Foreskin keratinocyte (primary cell): ENCODE measurements at places on chromosomes 16 and 17. TPM values are rescaled to one million over a fixed set of nuclear protein-coding genes. Genes with fewer than 3 reads are reported as not detected.
A peak's percentile ranks its signal among the peaks of the same experiment; 100 is the strongest.

EPX gene
- total RNA-seq, result not detected in 2 replicates

- no peak for DNase-seq
These were observed 214.2 kb downstream of the STX8 start for GRCh38 chr17:9361188-9361955.

GRCh38 chr17:64083563-64084085 is 46.3 kb downstream of the ERN1 start:
- DNase-seq, result no peak

DNA sequence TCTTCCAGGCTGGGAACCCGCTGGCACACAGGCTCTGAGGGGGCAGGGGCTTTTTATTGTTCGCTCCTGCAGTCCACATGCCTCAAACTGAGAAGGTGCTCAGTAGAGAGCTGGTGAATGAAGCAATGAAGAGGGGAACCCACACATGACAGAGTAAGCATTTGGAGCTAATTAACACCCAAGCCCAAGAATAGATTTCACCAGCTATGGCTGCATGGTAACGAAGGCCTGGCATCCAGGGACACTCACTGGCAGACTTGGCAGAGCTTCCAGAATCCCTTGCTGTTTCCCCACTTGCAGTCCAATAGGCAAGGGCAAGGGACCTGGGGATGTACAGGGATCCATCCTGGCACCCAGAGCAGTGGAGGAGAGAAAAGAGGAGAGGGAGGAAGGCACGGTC is 12.2 kb downstream of the FLOT2 start:
- no peak for DNase-seq

DNA sequence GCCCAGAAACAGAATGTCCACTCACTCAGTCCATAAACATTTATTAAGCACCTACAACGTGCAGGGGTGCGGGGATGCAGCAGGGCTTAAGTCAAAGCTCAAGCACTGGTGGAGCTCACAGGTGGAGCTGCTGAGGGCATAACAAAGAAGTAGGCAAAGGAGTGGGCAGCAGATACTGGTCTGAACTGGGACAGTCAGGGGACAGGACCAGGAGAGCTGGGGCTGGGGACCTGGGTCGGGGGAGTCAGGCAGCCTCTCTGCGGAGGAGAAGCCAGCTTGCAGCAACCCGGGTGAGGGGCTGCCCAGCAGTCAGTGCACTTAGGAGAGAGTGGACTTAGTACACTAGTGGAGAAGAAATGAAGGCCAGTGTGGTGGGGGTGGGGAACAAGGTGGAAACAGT is 10.0 kb upstream of the TNFRSF13B start:
- DNase-seq, result no peak

USP36 gene
- total RNA-seq, result 30.6 and 31.4 TPM in 2 replicates

MYO15A gene
- total RNA-seq, result 0.32 and 0.37 TPM in 2 replicates

DNA sequence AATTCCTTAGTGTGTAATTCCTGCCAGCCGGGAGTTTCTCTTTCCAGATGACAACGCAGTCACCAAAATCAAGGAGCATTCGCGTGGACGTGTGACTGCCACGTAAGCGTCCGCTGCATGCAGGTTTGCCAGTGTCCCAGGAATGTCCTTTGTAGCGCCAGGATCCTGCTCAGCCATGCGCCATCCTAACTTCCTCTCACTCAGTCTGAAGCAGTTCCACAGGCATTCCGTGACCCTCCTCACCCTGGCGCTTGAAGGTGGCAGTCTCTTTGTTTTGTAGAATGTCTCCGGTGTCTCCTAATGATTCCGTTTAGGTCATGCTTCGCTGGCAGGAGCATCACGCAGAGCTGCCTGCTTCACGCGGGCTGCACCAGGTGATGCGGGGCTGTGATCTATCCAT is 88.6 kb downstream of the RPTOR start:
- no peak for DNase-seq

DNA sequence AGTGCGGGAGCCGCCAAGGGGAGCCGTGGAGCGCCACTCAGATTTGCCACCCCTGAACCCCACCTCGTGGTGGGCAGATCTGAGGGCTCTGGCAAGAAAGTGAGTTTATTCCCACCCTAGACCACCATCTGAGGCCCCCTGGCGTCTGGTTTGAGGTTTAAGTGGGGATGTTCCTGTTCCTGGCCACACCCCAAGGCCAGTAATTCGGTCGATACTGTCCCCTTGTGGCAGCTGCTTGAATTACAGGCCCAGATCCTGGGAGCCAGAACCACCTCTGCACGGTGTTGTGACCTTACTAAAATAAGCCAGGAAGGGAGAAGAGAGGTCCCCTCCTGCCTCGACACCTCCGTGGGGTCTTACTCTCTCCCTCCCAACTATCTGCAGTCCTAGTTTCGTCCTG is 3.3 kb upstream of the LAT start:
- no peak for DNase-seq

DNA sequence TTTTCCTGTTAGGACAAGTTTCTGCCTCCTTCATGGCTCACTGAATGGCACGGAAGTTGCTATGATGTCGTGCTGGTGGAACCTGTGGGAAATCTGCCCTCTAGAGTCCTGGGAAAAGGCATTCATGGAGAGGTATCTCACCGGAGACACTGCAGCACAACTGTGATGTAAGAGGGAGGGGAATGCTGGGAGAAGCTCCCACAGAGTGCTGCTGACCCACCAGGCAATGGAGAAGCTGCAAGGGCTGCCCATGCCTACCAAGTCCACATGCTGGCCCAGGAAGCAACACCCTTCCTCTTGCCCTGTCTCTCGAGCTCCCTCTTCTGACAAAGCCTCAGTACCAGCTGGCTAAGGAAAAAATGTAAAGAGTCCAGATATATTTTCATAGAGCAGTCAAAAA is 45.2 kb upstream of the SLC5A11 start:
- DNase-seq, result peak; percentile 81

ZNF385C gene
- total RNA-seq, result 0.04 TPM in 1 of 2 replicates, not detected in the other

- no peak for DNase-seq
These were observed 24.8 kb downstream of the KLHDC4 start for GRCh38 chr16:87740909-87741424.

METTL23 gene
- total RNA-seq, result 28.7 and 29.3 TPM in 2 replicates

FOXC2 gene
- not detected in 2 replicates for total RNA-seq

DNA sequence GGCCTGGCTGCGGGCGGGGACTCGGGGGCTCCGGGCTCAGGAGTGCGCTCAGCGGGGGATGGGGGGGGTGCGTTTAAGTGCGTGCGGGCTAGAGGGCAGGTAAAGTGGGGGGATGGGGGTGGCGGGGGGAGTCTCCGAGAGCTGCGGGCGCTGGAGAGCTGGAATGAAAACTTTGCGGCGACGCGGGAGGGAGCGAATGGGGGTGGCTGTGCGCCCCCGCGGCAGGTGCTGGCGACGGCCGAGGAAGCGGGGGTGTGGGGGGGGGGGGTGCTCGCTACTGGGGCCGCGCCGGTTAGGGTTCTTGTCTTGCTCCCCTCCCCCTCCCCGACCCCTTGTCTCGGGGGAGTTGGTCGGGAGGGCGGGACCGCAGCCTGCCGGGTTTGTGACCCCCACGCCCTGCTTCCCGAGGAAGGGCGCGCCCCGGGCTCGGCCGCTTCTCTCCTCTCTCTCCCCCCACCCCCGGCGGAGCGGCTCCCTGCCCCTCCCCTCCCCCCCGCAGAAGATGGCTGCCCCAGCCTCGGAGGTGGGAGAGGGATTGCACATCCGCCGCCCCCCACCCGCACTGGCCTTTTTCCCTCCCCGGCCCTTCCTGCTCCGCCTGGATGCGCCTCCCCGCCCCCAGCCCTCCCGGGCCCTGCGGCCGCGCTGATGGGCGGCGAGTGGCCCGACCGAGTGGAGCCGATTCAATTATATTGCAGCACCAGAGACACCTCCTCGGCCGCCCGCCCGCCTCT is 649 bp downstream of the GSE1 start:
- no peak for DNase-seq

AANAT gene
- total RNA-seq, result not detected in 2 replicates

- DNase-seq, result no peak
These were observed 1380.5 kb upstream of the CDH8 start for GRCh38 chr16:63416712-63417111.

DNA sequence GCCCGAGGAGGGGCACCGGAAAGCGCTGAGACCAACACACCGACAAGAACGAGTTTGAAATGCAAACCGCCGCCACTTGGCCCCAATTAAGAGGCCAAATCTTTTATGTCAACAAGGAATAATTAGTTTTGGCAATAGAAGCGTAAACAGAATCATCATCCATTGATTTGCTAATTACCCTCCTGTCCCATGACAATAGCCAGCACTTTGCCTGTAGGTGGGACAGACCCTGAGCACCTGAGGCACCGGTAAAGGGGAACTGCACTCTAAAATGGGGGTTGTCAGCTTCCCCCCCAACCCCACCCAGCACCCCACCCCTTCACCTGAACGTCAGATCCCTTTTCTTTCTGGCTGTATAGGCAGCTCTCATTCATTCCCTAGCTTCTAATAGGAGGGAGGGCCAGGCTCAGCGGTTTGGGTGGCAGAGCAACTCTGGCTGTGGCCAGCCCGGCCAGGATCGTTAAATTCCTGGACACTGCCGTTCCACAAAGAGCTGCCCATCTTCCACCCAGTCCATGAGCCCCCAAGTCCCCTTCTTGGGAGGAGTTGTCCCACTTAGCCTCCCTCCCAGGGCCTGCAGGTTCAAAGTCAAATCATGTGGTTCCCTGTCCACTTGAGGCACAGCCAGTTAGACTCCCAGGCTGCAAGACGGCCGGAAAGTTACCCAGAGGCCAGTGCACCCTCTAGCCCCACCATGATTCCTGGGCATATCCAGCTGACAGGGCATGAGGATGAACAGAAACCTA is 45.8 kb downstream of the WNT3 start:
- no peak for DNase-seq

- no peak for DNase-seq
These were observed 10.6 kb downstream of the CTRB1 start for GRCh38 chr16:75229172-75230031.

GRCh38 chr17:59752922-59753321 is 45.5 kb downstream of the VMP1 start:
- no peak for DNase-seq

ABHD15 gene
- 7.5 and 8.9 TPM in 2 replicates for total RNA-seq

GRCh38 chr16:58519707-58520106 is 4.4 kb downstream of the SETD6 start:
- DNase-seq, result no peak
